ENCODE measurements at places on chromosomes 7 and 10. TPM values are rescaled to one million over a fixed set of nuclear protein-coding genes. Genes with fewer than 3 reads are reported as not detected.

TMEM273 gene
- total RNA-seq = 6.8 TPM

FGF8 gene
- 0.52 TPM for total RNA-seq

CFAP46 gene
- total RNA-seq = not detected

ADCY1 gene
- 9.9 TPM for total RNA-seq

TEX47 gene
- not detected for total RNA-seq

ELN gene
- total RNA-seq = 107 TPM

TRIL gene
- total RNA-seq = 15.1 TPM

DTX2 gene
- 4.2 TPM for total RNA-seq

MAD1L1 gene
- total RNA-seq = 42.3 TPM

SLC26A3 gene
- not detected for total RNA-seq

DNA2 gene
- total RNA-seq = 16.7 TPM

NKX2-3 gene
- 1.0 TPM for total RNA-seq

AGAP3 gene
- 28.7 TPM for total RNA-seq

POLR2J2 gene
- 2.1 TPM for total RNA-seq

GPR26 gene
- total RNA-seq = not detected

GPRIN2 gene
- 0.52 TPM for total RNA-seq

PRKCQ gene
- 14.6 TPM for total RNA-seq

KCNK18 gene
- not detected for total RNA-seq

CYP2C9 gene
- not detected for total RNA-seq

RBM33 gene
- 53.2 TPM for total RNA-seq

THSD7A gene
- 4.7 TPM for total RNA-seq

OPN1SW gene
- not detected for total RNA-seq

AFAP1L2 gene
- 24.0 TPM for total RNA-seq

SLC13A1 gene
- not detected for total RNA-seq

SYT15B gene
- total RNA-seq = not detected

PNLIPRP3 gene
- total RNA-seq = under 0.01 TPM

CCDC172 gene
- total RNA-seq = not detected

BMPER gene
- 9.4 TPM for total RNA-seq

OR2A1 gene
- under 0.01 TPM for total RNA-seq

CNTNAP2 gene
- total RNA-seq = 14.1 TPM

Measured in skeletal muscle tissue (tissue), 5 donors.